ENCODE measurements at places on chromosomes 6 and 20.

DNA sequence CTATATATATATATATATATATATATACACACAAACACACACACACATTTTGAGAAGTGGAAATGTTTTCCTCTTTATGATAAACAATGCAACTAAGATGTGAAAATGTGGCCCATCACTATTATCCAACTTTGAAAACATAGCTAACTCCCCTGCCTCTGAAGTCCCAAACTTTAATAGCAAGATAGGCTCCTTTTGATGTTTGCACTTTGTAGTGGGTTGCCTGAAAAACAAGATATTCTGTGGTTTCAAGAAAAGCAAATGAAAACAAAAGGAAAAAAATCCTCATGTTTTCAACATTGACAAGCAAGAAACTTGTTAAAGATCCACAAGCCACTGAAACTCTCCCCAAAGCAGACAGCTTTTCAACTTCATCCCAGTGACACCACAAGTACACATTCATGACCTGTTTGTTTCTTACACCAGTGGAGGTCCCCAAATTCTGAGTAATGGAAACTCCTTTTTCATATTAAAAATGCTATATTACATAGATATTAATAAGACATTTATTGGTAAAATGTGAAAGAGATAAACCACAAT is 90.0 kb downstream of the IPCEF1 start:
- DNase-seq, result no peak

GRCh38 chr6:129498950-129499842 is 210.8 kb downstream of the ARHGAP18 start:
- DNase-seq, result no peak

DNA sequence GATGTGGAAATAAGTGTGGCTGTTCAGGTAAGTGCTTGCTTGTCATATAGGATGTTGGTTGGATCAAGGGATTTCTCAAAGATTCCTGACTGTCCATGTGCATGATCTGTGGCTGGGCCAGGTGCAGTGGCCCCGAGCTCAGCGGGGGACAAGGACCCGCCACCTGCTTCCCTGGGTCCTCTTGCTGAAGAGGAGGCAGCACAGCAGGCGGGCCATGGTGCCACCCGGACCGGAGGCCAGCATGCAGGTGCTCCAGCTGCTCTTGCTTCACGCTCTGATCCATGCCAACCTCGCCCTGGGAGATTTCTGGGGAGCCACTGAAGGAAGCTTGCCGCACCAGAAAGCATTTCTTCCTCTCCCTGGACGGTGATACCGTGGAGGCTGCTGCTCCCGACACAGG is 173.8 kb downstream of the HIVEP2 start:
- DNase-seq, result no peak

DNA sequence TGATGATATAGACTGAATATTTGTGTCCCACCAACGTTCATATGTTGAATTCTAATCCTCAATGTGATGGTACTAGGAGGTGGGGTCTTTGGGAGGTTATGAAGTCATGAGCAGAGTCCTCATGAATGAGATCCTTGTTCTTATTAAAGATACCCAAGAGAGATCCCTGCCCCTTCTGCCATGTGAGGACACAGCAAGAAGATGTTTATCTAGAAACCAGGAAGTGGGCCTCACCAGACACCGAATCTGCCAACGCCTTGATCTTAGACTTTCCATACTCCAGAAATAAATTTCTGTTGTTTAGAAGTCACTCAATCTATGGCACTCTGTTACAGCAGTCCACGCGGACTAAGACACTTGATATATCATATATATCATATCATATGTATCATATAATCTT is 67.7 kb upstream of the GCM1 start:
- DNase-seq, result no peak

GRCh38 chr6:157586088-157586414 is 205.1 kb downstream of the ZDHHC14 start:
- DNase-seq, result no peak

DNA sequence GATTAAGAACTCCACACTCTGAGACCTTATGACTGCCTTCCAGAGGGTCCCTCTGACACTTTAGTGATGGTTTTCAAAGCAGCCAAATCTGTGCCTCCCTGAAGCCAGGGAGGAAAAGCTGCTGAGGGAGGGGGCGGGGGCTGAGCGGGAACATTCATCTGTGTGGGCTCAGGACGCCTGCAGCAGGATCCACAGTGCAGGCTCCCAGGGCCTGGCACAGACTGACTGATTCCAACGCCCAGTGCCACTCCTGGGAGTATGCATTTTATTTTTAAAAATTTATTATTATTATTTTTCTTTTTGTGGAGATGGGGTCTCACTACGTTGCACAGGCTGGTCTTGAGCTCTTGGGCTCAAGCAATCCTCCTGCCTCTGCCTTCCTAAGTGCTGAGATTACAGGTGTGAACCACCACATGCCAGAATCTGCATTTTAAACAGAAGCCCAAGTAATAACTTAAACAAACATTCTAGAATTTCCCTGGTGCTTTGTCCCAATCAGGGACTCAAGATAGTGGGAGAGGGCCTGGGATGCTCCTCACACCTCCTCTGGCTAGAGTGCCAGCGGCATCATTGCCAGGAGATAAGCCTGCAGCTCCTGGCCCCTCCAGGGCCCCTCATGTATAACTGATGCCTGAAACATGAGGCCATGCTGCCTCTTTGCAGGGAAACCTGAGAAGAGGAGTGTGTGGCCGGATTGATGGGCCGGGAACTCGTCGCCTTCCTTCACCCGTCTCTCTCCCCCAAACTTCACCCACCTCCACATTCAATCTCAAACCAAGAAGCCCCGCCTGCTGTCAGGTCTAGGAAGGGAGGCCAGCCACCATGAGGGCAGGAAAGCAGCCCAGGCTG is 438 bp upstream of the TMC2 start:
- DNase-seq, result no peak

DNA sequence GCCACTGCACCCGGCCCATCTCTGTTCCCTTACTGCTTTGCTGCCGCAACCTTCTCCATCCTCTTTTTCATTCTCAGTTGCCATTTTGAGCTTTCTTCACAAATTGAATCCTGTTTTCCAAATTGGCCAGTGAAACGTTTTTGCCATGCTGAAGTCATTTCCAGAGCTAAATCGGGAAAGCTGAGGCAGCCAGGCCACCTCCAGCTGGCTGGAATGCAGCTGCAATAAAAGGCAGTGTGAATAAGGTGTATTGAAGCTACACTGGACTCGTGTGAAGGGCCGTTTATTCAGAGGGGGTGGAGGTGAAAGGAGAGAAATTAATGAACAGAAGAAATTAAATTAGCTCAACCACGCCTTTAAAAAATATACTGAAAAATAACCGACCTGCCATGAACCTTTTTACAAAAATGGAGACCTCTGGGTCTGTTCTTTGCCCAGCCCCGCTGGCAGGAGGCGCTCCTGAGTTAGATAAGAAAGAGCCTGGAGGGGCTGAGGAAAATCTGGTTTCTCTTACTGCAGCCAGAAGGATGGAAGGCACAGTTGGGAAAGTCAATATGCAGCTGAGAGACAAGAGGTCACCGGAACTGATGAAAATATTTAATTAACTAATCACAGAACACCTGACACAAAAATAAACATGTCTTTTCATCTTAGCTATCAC is 283.9 kb downstream of the FOXC1 start:
- no peak for DNase-seq

- DNase-seq, result no peak
These were observed 17.5 kb upstream of the EFCAB8 start for GRCh38 chr20:32841174-32841573.

GRCh38 chr20:5920581-5920980 is 29.8 kb downstream of the TRMT6 start:
- DNase-seq, result no peak

GRCh38 chr6:148306286-148306685 is 36.4 kb upstream of the SASH1 start:
- no peak for DNase-seq

- DNase-seq, result no peak
These were observed 46.5 kb downstream of the NOL7 start for GRCh38 chr6:13661647-13662046.

GRCh38 chr6:136927292-136927691 is 5.2 kb downstream of the SLC35D3 start:
- DNase-seq, result no peak

DNA sequence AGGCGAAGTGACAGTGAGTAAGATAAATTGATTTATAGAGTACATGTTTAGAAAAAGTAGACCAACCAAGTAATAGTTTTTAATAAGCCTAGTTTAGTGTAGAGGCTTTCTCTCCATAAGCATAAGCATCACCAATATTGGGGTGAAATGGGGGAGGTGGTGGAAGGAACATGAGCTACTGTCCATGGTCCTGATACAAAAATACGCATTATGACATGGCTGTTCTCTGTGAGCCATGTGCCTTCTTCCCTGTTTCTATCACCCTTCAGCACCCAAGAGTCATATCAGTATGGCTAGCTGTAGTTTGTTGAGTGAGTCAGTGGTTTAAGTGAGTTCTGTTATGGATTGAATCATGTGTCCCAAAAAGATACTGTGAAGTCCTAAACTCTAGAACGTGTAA is 150.8 kb downstream of the EDN1 start:
- DNase-seq, result no peak

DNA sequence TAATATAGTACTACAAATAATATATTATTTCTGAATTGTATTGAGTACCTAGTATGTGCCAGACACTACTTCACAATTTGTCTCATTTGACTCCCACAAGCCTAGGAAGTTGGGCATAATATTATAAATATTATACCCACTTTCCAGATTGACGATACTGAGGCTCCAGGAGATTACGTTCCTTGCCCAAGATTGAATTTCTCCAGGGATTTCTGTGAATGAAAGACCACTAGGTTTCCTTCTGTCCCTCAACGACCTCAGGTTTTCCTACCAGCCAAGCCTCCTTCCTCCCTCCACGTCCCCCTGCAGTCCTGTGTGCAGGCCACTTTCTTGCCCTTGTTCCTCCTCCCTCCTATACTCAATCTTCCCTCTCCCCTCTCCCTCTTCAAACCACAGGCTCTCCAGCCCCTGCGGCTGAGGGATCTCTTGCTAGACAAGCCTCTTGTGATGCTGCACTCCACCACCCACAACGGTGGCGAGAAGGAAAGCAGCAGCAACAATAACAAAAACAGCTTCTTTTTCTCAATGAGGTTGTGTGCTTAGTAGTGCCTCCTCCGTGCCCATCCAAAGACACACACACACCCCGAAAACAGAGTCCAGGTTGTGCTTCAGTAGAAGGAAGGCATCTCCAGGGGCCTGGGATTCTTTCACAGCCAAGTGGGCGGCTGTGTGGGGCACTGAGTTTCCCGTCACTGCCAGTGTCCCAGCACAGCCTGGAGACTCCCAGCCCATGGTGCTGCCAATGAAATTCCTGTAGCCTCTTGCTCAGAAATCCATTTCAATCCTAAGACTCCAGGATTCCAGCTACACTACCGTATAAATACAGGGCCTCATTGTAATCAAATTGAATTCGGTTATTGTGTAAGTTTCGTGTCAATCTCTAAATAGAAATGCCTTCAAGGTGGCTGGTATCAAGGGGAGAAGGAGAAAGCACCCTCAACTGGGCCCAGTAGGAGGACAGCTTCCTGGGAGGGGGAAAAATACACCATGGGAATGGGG is 94.4 kb downstream of the NCR2 start:
- no peak for DNase-seq

GRCh38 chr20:53872561-53873229 is 197.7 kb downstream of the BCAS1 start:
- no peak for DNase-seq

- no peak for DNase-seq
These were observed 329.8 kb upstream of the SOX4 start for GRCh38 chr6:21263531-21264287.

GRCh38 chr6:11210386-11211138 is 21.9 kb downstream of the NEDD9 start:
- no peak for DNase-seq

GRCh38 chr6:123053602-123054225 is 57.7 kb downstream of the CLVS2 start:
- no peak for DNase-seq

- no peak for DNase-seq
These were observed 19.7 kb downstream of the NRSN1 start for GRCh38 chr6:24145690-24146131.

- DNase-seq, result no peak
These were observed 227.2 kb downstream of the EPM2A start for GRCh38 chr6:145508107-145508506.

GRCh38 chr6:105603788-105604586 is 201.1 kb upstream of the PREP start:
- no peak for DNase-seq

GRCh38 chr6:126134491-126134890 is 148.2 kb downstream of the TRMT11 start:
- no peak for DNase-seq

- no peak for DNase-seq
These were observed 861.2 kb upstream of the EYS start for GRCh38 chr6:66568271-66568670.

GRCh38 chr6:111633822-111634221 is 28.1 kb upstream of the TRAF3IP2 start:
- no peak for DNase-seq

GRCh38 chr6:77474286-77474956 is 11.1 kb upstream of the HTR1B start:
- no peak for DNase-seq

DNA sequence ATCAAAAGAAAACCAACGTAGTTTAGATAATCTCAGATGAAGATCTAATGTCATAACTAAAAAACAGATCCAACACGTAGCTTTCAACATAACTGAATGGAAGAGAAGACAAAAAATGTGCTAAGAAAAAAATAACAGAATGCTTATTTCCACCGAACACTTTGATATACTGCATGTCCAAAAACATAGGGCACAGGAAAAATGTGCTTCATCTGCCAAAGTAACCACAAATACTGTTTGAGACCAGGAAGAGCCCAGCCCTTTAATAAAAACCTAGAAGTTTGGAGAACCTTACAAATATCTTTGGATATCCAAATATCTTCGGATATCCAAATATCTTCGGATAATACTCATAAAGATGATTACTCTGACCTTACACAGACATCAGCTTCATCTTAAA is 19.8 kb downstream of the LAMA4 start:
- DNase-seq, result no peak

DNA sequence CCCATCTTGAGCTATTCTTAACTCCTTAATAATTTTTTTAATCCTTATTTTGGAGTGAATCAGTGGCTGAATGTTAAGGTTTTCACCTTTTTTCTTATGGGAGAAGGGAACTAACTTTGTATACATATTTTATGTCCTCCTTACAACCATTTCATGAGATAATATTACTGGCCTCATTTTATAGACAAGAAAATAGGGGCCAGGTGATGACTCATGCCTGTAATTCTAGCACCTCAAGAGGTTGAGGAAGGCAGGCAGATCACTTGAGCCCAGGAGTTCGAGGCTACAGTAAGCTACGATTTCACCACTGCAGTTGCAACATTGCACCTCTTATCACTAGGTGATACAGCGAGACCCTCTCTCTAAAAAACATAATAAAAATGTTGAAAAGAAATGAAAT is 128.7 kb downstream of the TMEM242 start:
- no peak for DNase-seq

- no peak for DNase-seq
These were observed 58.2 kb downstream of the NEDD9 start for GRCh38 chr6:11174242-11174611.

Measured in stimulated activated CD4-positive, alpha-beta T cell treated with anti-CD3 and anti-CD28 coated beads, Interleukin-15, amount 100 ng/mL, for 1 hour (primary cell).